ENCODE measurements at places on chromosomes 3 and 15.
A peak's percentile ranks its signal among the peaks of the same experiment; 100 is the strongest.

DNA sequence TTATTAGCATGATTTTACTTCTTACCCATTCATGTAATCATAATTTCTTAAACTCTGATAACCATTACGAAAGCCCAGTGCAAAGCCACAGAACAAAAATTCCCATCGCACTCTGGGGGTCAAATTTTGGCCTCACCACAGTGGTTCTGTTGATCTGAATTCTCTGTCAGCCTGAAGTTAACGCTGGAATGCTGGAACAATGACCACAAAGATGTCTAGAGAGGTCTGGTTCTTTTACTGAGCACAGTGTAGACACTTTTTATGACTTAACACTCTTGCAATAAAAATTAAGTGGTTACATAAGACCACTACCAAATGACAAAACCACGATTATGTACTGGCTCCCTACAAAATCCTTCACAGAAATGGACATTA lies 94.7 kb downstream of the PDZRN3 start:
- no peak for DNase-seq

- no peak for DNase-seq
Measured at GRCh38 chr3:172249039-172249438, 199.2 kb downstream of the GHSR start.

DNA sequence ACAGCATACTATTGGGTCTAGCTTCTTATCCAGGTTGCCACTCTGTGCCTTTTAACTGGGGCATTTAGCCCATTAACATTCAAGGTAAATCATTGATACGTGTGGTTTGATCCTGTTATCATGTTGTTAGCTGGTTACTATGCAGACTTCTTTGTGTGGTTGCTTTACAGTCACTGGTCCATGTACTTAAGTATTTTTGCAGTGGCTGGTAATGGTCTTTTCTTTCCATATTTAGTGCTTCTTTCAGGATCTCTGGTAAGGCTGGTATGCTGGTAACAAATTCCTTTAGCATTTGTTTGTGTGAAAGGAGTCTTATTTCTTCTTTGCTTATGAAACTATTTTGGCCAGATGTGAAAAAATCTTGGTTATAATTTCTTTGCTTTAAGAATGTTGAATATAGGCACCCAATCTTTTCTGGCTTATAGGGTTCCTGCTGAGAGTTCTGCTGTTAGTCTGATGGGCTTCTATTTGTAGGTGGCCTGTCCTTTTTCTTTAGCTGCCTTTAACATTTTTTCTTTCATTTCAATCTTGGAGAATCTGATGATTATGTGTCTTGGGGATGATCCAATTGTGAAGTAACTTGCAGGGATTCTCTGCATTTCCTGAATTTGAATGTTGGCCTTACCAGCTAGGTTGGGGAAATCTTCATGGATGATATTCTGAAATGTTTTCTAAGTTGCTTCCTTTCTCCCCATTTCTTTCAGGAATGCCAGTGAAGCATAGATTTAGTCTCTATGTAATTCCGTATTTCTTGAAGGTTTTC lies 39.3 kb downstream of the CCR1 start:
- DNase-seq: no peak

GRCh38 chr3:18234717-18235335 lies 190.3 kb downstream of the SATB1 start:
- no peak for DNase-seq

- DNase-seq: no peak
Measured at GRCh38 chr3:73874606-73875369, 250.0 kb upstream of the PDZRN3 start.

- no peak for DNase-seq
Measured at GRCh38 chr15:53757906-53758305, 1.6 kb downstream of the WDR72 start.

- no peak for DNase-seq
Measured at GRCh38 chr3:64163755-64164148, 61.5 kb downstream of the PRICKLE2 start.

GRCh38 chr3:126539558-126540250 lies 15.7 kb downstream of the CHST13 start:
- DNase-seq: no peak

GRCh38 chr15:75452865-75453702 lies 1.6 kb upstream of the SIN3A start:
- peak; percentile 81 for DNase-seq

DNA sequence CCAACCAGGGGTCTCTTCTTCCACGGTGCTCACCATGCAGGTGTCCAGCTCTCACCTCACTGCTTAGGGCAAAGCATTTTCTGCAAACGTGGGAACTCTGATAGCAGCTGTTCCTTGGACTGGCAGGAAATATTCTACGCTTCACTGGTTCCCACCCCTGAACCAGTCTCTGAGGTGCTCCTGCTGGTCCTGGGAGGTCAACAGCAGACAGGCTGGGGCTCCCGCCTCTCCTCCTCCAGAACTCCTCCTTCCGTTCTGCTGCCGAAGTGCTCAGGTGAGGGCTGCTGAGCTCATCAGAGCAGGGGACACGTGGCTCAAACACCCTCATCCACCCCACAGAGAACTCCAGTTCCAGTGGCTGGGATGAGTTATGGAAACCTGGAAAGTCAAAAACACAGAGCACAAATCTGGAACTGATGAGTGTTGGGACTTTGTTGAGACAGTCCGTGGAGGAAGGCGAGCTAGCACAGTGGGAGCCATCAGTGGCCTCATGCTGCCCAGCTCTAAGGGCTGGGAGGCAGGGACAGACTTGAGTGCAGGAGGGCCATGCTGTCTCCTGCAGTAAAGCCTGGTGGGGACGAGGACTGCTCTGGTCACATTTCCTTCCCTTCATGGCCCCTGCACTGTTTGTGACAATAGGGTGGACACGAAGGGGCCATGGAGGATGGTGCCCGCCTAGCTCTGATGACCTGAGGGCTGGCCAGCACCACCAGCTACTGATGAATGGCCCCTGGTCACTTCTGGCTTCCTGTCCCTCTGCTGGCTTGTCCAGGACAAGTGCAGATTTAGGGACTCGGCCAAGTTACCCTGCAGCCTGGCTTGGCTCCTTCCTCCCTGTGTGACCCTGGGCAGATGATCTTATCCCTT lies 137.8 kb downstream of the KLF13 start:
- DNase-seq: no peak

DNA sequence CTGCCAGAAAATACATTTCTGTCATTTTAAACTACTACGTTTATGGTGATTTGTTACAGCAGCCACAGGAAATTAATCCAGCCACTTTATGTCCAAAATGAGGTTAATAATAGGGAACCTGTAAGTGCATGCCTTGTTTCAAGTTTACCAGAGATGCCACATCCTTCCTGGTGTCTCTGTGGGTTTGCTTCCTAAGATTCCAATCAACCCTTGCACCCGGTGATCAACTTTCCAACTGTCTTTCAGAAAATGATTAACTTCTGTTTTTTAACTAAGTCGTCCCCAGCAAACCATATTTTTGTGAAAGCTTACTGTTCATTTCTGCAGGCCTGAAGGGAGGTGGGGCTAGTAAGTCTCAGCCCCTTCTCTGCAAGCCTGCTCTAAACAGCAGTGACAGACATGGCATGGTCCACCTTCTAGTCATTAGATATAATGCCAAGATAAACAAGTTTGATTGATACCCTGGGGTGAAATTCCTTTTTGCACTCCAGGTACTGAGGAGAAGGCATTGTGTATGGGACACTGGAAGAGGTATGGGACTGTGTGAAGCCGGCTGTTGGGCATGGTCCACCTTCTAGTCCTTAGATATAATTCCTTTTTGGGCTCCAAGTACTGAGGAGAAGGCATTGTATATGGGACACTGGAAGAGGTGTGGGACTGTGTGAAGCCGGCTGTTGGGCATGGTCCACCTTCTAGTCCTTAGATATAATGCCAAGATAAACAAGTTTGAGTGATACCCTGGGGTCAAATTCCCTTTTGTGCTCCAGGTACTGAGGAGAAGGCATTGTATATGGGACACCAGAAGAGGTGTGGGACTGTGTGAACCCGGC lies 11.1 kb upstream of the TMC3 start:
- peak; percentile 33 for DNase-seq

DNA sequence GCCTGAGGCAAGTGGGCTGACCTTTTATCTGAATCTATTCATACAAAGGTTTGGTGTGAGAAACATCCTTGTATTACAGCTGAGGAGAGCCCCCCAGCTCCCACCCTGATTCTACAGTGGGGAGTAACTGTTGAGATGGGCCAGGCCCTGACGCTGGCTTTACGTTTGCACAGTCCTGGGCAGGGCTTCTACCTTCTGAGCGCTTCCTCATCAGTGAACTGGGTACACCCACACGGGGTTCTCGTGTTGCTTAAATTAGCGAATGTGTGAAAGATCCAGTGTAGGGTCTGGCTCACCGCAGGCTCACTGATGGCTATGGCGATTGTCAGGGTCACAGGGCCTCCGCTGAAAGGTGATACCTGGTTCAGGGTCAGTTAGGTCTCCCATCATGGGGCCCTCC lies 7.3 kb upstream of the GHRL start:
- DNase-seq: no peak

- no peak for DNase-seq
Measured at GRCh38 chr3:113169891-113170452, 41.4 kb upstream of the BOC start.

DNA sequence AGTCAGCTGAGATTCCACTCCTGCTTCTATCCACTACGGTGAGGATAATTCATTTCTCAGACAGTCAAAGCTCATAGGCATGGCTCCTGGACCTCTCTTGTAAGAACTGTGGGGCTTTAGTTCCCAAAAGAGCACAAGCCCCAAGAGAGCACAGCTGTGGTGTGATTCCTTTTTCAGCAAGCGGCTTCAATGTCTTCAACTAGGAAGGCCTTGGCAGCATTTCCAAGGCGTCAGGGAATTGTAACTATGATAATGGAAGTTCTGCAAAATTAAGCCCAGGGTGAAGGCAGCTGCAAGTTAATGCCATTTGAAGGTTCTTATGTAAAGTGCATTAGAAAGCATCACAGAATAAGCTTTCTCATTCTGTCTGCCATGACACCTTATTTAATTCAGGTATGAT lies 657.1 kb downstream of the GRM7 start:
- DNase-seq: no peak

GRCh38 chr3:190446573-190447279 lies 3.0 kb downstream of the TMEM207 start:
- DNase-seq: peak; percentile 48

- peak; percentile 63 for DNase-seq
Measured at GRCh38 chr3:25663869-25664811, 567 bp downstream of the TOP2B start.

- no peak for DNase-seq
Measured at GRCh38 chr3:170225166-170225565, 2.9 kb downstream of the PRKCI start.

DNA sequence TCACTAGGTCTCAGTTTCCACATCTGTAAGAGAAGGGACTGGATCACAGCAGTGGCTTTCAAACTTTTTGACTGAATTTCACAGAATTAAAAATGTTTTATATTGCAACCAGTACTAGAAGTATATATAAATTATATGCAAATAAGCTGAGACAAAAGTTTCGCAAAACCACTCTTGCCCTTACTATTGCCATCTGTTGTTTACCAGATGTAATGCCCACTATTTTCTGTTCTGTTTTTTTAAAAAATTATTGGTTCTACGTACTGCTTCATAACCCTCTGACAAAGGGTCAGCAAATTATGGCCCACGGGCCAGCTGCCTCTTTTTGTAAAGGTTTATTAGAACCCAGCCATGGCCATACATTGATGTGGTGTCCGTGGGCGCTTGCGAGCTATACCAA lies 44.8 kb downstream of the PDIA5 start:
- DNase-seq: no peak

DNA sequence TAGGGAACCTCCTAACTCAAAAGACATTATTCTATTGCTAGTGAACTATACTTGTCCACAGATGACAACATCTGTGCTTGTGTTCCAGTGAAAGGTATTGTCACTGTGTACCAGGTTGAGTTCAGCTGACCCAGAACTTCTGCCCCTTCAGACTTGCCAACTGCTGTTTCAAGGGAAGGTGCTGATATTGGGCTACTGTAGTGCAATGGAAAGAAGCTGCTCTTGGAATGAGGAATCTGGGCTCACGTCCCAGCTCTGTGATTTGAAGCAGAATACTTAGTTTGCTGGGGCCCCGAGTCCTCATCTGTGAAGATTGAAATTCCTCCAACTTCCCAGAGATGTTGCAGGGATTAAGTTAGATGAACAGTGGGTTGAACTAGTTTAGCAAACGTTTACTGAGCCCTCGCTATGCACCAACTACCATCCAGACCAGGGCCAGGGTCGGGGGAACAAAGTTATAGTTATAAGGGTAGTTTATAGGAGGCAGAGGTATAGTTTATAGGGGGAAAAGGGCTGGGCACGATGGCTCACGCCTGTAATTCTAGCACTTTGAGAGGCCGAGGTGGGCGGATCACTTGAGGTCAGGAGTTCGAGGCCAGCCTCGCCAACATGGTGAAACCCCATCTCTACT lies 15.9 kb upstream of the UMPS start:
- DNase-seq: no peak

DNA sequence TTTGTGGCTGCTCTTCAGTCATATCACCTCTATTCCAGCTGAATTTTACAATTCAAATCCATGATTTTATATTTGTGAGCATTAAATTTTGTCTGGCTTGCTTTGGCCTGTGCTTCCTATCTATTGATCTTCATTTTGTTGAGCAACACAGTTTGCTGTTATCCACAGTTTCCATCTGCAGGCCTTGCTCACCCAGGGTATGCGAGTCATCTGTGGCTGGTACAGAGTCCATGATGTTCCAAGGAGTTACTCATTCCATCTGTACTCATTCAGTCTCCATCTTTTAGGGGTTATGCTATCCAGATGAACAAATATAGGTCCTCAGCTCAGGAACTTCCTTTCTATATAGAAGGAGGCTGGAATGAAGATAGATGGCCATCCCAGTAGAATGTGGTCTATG lies 70.1 kb upstream of the CCK start:
- peak; percentile 5 for DNase-seq

GRCh38 chr3:190892395-190892902 lies 30.0 kb upstream of the GMNC start:
- no peak for DNase-seq

GRCh38 chr15:98889930-98890695 lies 117.5 kb downstream of the PGPEP1L start:
- DNase-seq: no peak

DNA sequence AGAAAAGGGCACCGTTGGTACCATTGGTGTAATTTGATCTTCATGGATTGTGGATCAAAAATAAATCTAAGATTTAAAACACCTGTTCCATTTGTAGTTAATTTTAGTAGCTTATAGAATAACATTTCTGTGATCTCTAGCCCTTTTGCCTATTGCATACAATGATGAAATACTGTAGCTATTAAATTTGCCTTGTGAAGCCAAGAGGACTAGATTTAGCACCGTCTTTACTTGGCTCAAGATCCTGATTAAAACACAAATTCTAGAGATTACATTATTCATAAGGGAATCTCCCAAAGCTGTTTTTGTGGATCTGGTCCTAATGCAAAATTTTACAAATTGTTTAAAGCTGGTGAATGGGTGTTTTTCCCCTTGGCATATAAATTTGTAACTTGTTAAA lies 8.2 kb downstream of the TBC1D23 start:
- DNase-seq: no peak

DNA sequence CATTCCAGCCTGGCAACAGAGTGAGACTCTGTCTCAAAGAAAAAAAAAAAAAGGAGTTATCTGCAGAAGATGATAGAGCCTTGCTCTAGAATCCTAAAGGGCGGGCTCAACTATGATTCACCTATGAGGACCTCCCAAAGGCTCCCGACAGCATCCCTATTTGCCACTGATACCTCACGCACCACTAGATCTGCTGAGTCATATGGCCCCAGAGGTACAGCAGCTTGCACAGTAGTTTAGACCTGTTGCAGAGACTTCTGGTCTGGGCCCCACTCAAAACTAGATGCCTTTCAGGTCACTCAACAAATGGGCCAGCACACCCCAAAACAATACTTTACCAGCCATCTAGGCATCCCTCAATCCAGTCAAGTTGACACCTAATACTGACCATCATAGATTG lies 38.1 kb upstream of the PTX3 start:
- DNase-seq: no peak

- no peak for DNase-seq
Measured at GRCh38 chr3:127097072-127097405, 95.9 kb upstream of the PRR23E start.

All from hematopoietic multipotent progenitor cell treated with erythropoietin and hydrocortisone succinate and interleukin-3 and kit ligand, for 6 days (in vitro differentiated cells).